ENCODE measurements at places on chromosomes 5 and 9. TPM values are rescaled to one million over a fixed set of nuclear protein-coding genes. Genes with fewer than 3 reads are reported as not detected.

DNA sequence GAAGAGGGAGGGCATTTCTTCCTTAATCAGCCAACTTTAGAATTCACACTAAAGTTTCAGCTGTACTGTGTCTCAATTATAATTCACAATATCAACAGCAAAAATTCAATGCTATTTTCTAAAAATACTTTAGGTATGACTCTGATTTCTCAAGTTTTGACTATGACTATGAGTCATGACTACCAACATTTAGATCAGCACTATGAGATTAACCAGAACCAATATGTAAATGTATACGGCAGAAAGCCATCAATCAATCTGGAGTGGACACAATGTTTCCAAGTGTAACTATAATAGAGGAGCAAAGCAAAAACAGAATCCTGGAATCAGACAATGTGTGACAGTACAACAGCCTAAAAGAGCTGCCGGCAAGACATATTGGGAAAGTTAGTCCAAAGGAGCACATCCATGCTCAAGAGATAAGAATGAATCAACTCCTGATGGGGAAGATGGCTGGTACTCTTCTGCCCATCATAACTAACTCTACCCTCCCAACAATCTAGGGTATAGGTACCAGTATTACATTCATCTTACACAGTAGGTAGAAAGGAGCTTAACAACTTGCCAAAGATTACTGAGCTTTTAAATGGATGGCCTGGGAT lies 294.4 kb downstream of the SEMA5A start:
- no peak for DNase-seq

GRCh38 chr9:122318284-122318683 lies 52.5 kb upstream of the PTGS1 start:
- DNase-seq: no peak

DNA sequence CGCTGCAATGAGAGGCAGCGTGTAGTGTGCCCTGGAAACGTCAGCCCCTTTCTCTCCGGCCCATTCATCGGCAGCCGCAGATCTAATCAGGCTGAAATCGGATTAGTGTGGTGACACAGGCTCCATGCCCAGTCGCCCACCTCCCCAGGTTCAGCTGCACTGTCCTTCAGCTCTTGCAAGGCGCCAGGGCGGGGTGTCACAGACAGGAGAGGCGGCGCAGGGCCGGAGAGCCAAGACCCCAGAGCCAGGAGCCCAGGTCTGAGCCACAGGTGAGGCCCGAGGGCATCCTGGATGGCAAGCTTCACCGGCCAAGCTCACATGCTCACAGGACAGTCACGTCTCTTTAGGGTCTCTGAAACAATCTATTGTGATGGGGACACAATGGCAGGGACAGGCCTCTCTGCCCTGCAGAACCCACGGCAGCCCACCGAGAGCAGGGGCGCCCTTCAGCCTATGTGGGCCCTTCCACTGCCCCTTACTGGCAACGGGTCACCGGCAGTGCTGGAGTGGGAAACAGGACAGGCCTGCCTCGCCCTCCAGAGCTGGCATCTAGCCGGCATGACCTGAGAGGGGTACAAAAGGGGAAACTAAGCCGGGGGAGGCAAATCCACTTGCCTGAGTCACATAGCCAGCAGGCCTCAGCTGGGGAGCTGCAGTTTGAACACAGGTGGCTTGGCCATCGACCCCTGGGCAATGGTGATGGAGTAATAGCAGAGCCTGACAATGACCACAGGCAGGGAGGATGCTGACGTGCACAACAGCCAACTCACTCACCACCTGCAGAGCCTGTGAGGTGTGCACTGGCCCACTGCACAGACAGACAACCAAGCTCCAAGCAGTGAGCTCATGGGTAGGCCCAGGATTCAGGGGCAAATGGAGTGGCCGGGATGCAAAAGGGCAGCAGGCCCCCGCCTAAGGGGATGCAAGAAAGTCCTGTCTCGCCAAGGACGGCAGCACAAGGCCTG lies 48.1 kb downstream of the VAV2 start:
- no peak for DNase-seq

DNA sequence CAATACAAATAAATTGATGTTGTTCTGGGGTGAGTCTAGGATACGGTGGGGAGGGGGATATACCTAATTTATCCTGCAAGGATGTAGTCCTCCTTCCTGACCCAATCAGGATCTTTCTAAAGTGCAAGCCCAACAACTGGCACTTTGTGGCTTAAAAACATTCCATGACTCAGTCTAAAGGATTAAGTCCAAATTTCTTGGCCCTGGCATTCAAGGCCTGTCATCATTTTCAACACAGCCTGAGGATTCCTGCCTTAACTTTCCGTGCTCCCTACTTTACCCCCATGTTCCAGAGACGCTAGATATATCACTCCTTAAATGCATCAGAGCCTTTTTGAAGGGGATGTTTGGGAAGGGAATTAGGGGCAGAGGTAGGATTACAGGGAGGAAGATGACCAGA lies 1.0 kb downstream of the FAM221B start:
- DNase-seq: no peak

GRCh38 chr5:137372773-137373160 lies 126.4 kb downstream of the SPOCK1 start:
- no peak for DNase-seq

PTGER4 gene
- total RNA-seq: 0.26 TPM
